Renal cortex interstitium (tissue), 15 donors: ENCODE measurements at places on chromosomes 13 and 19.

DNA sequence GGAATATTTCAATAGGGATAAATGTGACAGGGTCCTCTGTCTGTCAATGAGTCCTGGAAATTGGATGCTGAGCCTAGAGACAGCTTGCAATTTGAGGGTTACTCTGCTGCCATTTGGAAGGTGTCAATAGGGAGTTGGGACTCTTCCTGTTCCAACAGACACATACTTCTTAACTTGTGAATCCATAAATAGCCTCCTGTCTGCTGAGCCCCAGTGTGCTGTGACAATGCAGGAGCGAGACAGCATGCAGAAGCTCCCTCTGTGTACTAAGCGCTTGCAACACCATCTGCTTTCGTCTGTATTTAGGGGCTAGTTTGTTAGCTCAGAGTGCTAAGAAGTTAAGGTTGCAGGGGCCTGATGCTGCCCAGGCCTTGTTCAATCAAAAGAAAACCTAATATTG, 58.5 kb upstream of the GPR12 start:
- no peak for DNase-seq

- no peak for DNase-seq
Observed at GRCh38 chr13:113897966-113898365, 34.1 kb upstream of the GAS6 start.

DNA sequence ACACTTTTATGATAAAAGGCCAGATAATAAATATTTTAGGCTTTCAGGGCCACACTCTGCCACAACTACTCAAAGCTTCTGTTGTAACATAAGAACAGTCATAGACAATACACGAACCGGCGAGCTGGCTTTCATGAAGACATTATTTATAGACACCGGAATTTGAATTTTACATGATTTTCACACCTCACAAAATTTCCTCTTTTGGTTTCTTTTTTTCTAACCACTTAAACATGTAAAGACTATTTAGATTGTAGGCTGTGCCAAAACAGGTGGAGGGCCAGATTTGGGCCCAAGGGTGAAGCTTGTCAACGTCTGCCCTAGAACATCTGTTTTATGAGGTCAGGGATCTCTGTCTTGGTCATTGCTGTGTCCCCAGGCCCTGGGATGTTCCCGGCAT, 29.7 kb upstream of the FXYD3 start:
- no peak for DNase-seq

DNA sequence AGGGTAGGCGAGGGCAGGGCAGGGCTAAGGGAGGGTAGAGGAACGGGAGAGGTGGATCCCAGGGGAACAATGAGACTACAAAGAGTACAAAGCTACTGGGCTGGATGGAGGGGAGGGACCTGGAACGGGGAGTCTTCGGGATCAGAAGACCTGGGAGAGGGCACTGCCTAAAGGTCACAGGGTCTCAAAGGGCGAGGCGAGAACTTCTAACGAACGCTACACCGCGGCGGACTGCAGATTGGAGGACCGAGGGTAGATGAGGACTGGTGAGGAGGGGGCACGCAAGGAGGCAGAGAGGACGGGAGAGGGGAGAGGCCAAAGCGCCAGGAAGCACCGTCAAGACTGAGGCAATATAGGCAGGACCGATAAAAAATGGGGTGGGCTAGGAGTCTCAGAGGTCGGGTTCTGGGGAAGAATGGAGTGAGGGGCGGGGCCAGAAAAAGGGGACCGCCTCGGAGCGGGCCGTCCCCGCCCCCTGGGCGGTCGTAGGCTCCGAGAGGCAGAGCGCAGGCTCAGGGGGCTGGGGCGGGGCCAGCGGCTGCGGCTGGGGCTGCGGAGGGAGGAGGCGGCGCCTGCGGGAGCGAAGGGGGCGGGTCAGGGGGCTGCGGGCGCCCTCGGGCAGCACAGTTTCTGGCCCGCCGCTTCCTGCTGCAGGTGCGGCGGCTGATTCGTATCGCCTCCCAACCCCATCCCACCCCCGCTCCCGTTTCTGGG, 1.3 kb upstream of the KCNC3 start:
- peak; percentile 86 for DNase-seq

DNA sequence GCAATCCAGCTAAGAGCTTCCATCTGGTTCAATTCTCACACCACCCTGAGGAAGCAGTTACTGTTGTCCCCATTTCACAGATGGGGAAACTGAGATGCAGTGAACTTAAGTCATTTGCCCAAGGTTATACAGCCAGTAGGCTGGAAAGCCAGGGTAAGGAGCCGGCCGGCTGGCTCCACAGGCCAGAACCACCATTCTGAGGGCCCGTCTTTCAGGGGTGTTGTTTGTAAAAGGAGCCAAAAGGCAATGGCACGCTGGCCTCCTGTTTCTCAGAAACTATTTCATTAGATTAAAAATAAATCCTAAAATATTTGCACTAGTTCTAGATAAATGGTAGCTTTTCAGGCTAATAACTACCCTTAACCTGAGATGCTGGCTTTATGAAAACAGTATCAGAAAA, 114.9 kb downstream of the CRYL1 start:
- DNase-seq, result no peak

- no peak for DNase-seq
Observed at GRCh38 chr13:23701636-23702035, 131.4 kb downstream of the TNFRSF19 start.

GRCh38 chr19:43739439-43740235, 15.1 kb downstream of the SMG9 start:
- no peak for DNase-seq

- no peak for DNase-seq
Observed at GRCh38 chr13:45932676-45933075, 81.1 kb upstream of the SIAH3 start.
